ENCODE measurements at places on chromosomes 7 and 10.

- DNase-seq: no peak
These were observed 62.2 kb downstream of the POLL start for GRCh38 chr10:101525848-101526247.

DNA sequence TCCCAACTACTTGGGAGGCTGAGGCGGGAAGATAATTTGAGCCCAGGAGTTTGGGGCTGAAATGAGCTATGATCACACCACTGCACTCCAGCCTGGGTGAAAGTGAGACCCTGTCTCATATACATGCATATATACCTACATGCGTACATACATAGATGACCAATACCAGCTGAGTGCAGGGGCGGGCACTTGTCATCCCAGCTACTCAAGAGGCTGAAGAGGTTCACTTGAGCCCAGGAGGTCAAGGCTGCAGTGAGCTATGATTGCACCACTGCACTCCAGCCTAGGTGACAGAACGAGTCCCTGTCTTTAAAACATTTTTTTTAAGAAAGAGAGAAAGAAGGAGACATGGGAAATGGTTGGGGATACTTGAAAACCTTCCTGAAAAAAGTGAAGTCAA, 17.4 kb upstream of the PROSER2 start:
- DNase-seq: no peak

DNA sequence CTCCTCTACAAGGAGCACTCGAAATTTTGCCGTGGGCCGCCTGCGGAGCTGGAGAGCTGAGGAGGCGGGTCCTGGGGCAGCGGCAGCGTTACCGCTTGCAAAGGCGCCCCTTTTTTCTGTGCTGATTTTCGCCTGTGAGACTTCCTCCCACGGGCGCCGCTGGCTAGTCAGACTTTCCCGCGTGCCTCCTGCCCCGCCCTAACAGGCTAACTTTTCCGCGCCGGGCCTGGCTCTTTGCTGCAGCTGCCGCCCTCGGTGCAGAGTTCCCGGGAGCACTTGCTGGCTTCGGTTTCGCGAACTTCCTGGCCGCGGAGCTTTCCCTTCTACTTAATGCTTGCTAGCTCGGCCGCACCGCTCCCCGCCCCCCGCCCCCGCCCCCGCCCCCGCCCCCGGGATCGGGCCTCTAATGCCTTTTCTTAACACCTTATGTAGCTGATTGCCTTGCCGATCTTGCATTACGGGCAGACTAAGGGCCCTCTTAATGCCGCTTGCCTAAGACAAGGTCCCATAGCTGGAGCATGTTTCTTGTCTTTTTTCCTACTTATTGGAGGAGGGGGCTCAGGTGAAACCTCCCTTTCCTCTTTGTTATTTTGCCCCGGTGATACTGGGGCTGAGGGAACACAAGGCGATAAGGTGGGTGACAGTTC, 37.9 kb upstream of the RASGEF1A start:
- DNase-seq: peak; percentile 42

- no peak for DNase-seq
These were observed 112.8 kb downstream of the TBXAS1 start for GRCh38 chr7:139941866-139942265.

GRCh38 chr10:114855776-114856543, 34.4 kb downstream of the FHIP2A start:
- no peak for DNase-seq

DNA sequence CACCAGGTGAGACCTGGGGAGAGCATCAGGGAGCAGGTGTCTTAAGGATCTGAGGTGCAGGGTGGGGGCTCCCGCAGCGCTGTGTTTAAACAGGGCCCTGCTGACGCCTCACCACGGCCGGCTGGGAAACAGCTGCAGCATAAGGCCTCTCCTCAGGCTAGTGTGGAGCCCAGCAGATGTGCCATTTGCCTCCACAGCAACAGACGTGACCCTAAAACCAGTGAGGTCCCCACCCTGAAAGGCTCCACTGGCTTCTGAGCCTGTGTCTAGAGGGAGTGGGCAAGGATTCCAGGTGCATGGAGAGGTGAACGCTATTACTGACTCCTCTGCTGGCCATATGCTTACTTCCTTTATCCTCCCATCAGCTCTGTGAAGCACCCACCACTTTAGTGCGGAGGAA, 47.8 kb downstream of the SYPL1 start:
- DNase-seq: no peak

GRCh38 chr10:80207768-80208370, 2.5 kb upstream of the ANXA11 start:
- no peak for DNase-seq

- no peak for DNase-seq
These were observed 170.8 kb upstream of the TCF7L2 start for GRCh38 chr10:112779025-112779770.

GRCh38 chr10:93143281-93143680, 69.6 kb downstream of the CYP26A1 start:
- no peak for DNase-seq

DNA sequence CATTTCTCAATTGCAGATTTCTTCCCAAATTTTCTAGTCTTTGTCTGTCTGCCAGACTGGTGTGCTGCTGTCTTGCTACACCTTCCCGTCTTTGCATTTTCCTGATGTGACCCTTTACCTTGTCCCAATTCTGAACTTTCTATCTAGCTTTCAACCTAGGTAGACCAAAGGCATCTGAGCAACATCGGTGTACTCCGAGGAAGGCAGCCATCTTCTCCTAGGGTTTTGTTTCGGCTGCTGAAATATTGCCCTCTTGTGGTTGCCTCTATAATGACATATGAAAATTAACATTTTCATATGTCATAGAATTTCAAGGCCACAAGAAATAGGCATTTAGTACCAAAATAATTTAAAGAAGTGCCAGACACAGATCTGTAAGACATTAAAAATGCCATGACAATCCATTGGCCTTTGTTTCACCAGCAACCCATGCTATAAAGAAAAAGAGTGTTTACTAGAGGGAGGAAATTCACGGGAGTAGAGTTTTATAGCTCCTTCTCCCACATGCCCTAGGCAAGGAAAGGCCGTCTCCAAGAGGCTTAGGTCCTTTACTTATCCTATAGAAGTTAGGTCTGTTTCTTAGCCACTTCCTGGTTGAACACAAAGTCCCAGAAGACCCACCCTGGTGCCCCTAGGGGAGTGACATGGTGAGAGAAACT, 23.4 kb downstream of the OR9A2 start:
- no peak for DNase-seq

GRCh38 chr10:131068760-131069159, 242.8 kb downstream of the TCERG1L start:
- no peak for DNase-seq

GRCh38 chr7:129386506-129386905, 47.7 kb upstream of the STRIP2 start:
- DNase-seq: no peak

DNA sequence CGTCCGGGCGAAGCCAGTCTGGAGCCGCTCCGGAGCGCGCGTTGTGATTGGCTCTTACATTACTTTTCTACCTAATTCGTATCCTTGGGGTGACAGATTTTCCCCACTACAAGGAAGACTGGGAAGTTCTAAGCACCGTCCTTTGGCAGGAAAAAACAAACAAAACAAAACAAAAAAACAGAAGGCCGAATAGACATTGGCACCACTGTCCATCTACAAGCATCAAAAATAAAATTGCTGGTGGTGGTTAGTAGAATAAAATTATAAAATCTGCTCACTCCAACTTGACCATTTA, 651 bp upstream of the SKAP2 start:
- no peak for DNase-seq

- no peak for DNase-seq
These were observed 317.4 kb upstream of the SORCS1 start for GRCh38 chr10:107481881-107482280.

DNA sequence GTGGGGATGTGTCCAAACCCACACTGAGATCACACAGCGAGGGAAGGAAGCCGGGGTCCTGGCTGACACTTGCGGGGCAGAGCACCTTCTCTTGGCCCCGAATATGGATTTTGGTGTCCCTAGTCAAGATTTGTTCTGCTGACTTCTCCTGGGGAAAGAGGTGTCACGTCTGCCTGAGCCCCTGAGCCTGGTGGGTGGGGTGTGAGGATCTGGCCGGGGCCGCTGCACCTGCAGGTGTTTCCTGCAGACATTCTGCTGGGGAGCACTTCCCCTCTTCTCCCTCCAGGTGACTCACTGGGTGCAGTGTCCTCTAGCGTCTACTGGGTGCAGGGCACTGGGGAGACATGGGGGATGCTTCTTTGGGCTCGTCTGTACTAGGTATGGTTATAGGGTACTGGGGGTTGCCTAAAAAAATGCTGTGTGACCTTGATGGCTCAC, 99.2 kb downstream of the GRK5 start:
- peak; percentile 50 for DNase-seq

GRCh38 chr10:97399843-97400545, 1.1 kb downstream of the RRP12 start:
- no peak for DNase-seq

GRCh38 chr10:115948465-115948864, 324.5 kb downstream of the GFRA1 start:
- DNase-seq: no peak

Data from stimulated activated CD8-positive, alpha-beta memory T cell treated with anti-CD3 and anti-CD28 coated beads, Interleukin-15, amount 100 ng/mL, for 48 hours (primary cell).